Fibroblast of skin of left biceps (primary cell): ENCODE measurements at places on chromosomes 12 and 14.

DNA sequence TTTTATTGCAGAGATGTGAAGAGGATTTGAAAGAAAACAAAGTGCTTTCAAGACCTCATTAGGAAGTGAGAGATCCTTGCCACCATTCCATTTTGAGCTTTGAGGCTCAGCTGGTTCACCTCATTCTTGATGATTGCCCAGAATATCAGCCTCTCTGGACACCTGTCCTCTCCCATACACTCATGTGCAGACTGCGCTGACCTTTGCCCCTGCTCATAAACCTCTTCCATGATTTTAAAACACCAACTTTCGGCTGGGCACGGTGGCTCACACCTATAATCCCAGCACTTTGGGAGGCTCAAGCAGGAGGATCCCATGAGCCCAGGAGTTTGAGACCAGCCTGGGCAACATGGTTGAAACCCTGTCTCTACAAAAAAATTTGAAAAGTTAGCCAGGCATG is 8.9 kb downstream of the COX14 start:
- no peak for DNase-seq

DNA sequence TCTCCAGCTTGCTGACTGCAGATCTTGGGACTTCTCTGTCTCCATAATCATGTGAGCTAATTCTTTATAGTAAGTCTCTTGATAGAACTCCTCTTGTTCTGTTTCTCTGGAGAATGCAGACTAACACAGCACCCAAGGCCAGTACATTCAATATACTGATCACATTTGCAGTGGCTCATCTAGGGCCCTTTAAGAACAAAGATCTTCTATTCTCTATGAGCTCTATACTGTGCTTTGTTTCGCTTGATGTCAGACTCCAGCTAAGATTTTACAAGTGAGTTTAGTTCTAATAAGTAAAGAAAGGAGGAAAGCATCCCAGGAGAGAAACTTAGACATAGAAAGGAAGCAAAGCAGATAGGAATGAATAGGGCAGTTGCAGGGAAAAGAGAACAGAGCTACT is 69.3 kb upstream of the TMPO start:
- no peak for DNase-seq

GRCh38 chr14:31529053-31529452 is 32.2 kb upstream of the NUBPL start:
- DNase-seq, result no peak

GRCh38 chr12:7973457-7973825 is 37.5 kb upstream of the SLC2A3 start:
- no peak for DNase-seq

DNA sequence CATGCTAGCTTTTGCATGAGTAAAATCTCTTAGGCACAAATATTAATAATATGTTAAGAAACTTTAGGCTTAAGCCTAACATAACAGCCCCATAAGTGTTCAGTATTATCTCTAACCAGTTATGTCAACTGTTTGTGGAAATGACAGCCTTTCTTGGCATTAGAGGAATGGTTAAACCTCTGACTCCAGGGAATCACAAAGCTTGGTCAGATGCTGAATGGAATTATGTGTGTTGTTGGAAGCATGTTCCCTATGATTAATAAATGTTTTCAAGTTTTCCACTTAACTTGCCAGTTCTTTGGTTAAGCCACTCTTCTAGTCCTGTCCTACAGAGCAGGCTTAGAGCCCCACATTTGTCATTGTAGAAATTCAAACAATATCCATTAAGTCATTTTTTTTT is 17.0 kb downstream of the PSEN1 start:
- DNase-seq, result peak; percentile 45

- no peak for DNase-seq
These were observed 98.1 kb downstream of the DDHD1 start for GRCh38 chr14:53055003-53055402.

DNA sequence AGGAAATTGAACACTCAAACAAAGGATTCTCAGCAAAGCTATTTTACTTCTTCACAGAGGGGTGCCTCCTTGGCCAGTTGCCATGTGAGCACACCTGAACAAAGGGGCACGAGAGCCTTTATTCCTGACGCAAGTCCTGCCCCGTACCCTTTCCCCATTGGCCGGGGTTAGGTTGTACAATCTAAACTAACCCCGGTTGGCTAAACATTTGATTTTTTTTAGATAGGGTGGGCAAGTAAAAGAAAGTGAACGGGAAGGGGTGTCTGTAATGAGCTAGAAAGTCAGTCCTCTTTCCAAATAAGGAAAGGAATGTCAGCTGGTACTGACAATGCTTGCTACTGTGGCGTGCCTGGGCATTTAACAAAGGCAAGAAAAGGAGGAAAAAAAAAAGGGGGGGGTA is 135.5 kb upstream of the CDKN3 start:
- no peak for DNase-seq

GRCh38 chr12:53465679-53466078 is 13.8 kb downstream of the PCBP2 start:
- DNase-seq, result no peak

DNA sequence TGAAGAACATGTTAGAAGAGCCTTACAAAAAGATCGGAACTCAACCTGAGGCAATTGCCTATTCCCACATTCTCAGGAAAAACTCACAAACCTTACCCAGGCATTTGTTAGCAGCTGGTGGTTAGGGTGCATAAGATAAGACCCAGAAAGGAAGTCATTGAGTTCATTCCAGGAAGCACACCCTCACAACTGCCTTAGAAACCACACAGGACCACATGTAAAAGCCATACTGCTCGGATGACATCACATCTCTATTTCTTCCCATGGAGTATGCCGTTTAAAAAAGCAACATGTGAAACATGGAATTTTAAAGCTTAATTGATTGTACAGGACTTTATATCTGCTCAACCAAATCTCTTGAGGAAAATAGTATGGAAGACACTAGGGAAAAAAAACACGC is 411.2 kb downstream of the DAD1 start:
- DNase-seq, result no peak

GRCh38 chr12:46831335-46832129 is 5.7 kb upstream of the SLC38A4 start:
- no peak for DNase-seq

DNA sequence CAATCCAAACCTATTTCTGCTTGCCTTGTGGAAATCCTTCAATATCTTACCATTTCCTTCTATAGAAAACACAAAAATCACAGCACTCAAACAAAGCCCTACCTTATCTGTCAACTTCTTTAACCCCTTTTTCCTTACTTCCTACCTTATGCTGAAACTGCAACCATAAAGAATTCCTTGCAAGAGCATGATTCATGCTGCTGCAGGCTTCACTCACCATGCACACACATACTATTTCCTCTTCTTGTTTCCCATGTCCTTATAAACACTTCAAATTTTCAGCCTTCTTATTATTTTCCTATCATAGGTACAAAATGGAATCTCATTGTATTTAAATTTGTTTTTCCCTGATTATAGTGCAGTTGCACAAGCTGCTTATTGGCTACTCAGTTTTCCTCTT is 23.3 kb downstream of the LMNTD1 start:
- DNase-seq, result no peak

GRCh38 chr12:6605421-6606330 is 1.5 kb downstream of the CHD4 start:
- no peak for DNase-seq

DNA sequence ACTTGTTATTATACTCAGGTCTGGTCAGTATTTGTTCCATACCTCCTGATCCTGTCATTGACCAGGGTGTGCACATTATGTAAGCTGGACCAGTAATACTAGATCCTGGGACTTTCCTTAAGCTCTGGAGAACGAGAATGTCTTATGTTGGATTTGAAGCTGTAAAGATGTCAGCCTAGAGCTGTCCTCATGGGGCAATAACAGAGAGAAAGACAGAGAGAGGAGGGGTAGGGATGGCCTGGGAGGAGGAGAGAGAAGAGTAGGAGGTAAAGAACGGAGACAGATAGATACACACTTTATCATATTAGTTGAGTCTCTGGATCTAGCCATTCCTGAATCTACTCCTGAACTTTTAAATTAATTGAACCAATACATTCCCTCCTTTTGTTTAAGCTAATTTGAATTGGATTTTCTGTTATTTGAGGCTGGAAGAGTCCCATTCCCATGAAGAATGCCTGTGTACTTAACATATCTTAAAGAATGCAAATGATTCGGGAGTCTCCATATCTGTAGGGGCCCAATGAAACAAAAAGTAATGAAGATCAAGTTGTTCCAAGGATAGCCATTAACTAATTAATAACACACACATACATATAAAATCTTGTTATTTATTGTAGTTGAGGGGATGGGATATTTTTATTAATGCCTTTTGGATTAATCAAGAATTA is 55.9 kb downstream of the PLEKHA5 start:
- no peak for DNase-seq

DNA sequence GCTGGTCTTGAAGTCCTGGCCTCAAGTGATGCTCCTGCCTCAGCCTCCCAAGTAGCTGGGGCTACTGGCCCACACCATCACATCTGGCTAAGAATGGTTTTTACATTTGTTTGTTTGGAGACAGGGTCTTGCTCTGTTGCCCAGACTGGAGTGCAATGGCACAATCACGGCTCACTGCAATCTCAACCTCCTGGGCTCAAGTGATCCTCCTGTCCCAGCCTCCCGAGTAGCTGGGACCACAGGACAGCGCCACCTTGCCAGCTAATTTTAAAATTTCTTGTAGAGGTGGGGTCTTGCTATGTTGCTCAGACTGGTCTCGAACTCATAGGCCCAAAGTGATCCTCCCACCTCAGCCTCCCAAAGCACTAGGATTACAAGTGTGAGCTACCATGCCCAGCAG is 28.6 kb upstream of the TSPAN9 start:
- no peak for DNase-seq

DNA sequence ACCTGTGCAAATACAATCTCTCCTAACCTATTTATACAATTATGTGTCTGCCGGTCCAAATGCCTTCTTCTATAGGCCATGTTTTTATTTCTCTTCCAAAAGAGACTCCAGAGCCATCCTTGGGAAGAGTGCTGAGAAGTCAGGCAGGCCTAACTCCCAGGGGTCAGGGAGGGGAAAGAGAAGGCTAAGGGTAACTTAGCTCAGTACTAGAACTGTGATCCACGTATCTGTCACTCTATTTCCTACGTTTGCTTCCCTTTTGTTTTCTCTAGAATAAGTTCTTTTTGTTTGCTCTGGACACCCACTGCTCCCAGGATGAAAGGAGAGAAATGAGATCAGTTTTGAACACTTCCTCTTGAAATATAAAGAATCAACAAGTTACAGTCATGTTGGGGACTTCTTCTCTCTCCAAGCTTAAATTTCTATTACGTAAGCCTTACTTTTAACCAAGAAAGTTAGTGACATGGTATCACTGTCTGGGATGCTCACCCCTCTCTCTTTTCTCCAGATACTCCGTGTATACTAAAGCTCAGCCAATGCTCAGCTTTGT is 79.2 kb downstream of the DAD1 start:
- DNase-seq, result no peak

GRCh38 chr12:81257947-81258551 is 180.2 kb downstream of the ACSS3 start:
- peak; percentile 34 for DNase-seq

GRCh38 chr14:72781561-72782508 is 112.1 kb downstream of the DPF3 start:
- peak; percentile 56 for DNase-seq

DNA sequence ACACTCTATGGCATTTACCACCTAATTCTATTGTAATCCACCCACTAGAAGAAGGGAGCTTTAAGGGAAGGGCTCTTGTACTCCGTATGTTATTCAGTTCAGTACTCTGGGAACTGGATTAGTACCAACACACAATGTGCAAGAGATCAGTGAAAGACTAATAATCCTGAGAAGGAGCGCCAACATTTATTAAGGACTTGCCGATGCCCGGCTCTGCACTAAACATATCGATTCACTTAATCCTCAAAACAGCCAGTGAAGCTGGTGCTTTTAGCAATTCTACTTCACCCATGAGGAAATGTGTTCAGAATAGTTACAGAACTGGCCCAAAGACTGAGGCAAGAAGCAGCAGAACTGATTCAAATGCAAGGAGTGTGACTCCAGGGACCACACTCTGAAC is 80.9 kb downstream of the RPS6KA5 start:
- no peak for DNase-seq

DNA sequence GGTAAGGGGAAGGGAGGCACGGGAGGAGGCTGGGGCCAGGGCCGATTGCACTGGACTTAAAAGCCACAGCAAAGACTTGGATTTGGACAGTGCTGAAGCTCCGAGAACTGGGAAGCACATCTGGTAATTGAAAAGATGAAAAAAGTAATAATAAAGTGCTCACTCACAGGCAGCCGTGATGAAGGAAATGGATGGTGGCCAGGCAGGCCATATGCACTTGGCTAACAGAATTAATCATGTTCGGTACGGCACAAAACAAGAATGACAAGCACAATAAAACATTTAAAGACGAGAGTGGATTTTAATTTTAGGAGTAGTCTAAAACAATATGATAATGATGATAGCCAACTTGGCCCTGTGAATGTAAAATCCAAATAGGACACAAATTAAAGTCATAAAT is 154.3 kb downstream of the VRK1 start:
- DNase-seq, result no peak

GRCh38 chr12:11756022-11756421 is 106.5 kb downstream of the ETV6 start:
- DNase-seq, result no peak

DNA sequence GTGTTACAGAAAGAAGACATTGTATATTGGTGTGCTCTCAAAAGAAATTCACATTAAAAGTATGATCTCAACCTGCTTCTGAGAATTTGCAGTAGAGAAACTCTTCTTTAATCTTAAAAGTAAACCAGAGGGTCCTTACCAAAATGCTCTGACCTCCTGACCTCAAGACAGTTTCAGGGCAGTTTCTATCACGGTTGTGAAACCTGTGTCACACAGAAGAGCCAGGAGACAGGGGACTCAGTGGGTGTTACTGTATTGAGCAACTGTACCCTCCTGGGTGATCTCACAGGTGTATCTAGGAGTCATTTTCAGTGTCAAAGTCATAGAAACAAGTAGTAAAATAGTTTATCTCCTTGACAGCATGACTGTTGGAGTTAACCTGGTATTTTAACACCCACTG is 178.0 kb downstream of the GRIP1 start:
- DNase-seq, result no peak

GRCh38 chr12:47268501-47269454 is 189.0 kb upstream of the AMIGO2 start:
- DNase-seq, result no peak

GRCh38 chr12:47070310-47070709 is 9.1 kb upstream of the PCED1B start:
- no peak for DNase-seq

GRCh38 chr12:47066278-47067025 is 13.0 kb upstream of the PCED1B start:
- peak; percentile 57 for DNase-seq

- DNase-seq, result no peak
These were observed 601 bp downstream of the COX14 start for GRCh38 chr12:50112456-50113218.

GRCh38 chr14:61503167-61503801 is 181.9 kb downstream of the PRKCH start:
- no peak for DNase-seq

DNA sequence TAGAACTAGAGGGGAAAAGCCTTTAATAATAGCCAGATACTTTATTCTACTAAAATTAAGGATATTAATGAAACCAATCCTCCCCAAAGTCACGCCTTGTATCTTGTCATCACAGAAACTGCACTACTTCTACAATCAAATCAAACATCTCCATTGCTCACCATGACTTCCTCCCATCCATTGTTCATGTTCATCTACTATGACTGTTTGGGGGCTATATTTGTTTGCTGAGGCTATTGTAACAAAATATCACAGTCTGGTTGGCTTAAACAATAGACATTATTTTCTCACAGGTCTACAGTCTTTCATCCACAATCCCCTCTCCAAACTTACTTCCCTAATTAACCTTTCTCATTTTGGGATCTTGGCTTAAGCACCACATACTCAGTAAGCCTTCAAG is 193.6 kb upstream of the FSCB start:
- DNase-seq, result no peak
